ENCODE measurements at places on chromosomes 5 and 9. TPM values are rescaled to one million over a fixed set of nuclear protein-coding genes. Genes with fewer than 3 reads are reported as not detected.

C9orf85 gene
- 6.3 TPM for total RNA-seq

CDH6 gene
- 2.8 TPM for total RNA-seq

HAPLN1 gene
- total RNA-seq: 2.1 TPM

MYO10 gene
- total RNA-seq: 5.0 TPM

C9orf153 gene
- total RNA-seq: 0.38 TPM

WDR31 gene
- total RNA-seq: 12.4 TPM

ANKRD34B gene
- total RNA-seq: not detected

GDNF gene
- 0.27 TPM for total RNA-seq

ELOVL7 gene
- total RNA-seq: 0.19 TPM

PCDHB7 gene
- 0.55 TPM for total RNA-seq

SNCB gene
- 0.44 TPM for total RNA-seq

PBX3 gene
- total RNA-seq: 44.2 TPM

IL33 gene
- total RNA-seq: 27.1 TPM

IL12B gene
- total RNA-seq: not detected

NR4A3 gene
- 6.2 TPM for total RNA-seq

TOR2A gene
- total RNA-seq: 2.3 TPM

IFNB1 gene
- not detected for total RNA-seq

TEX48 gene
- total RNA-seq: not detected

TMEM174 gene
- not detected for total RNA-seq

ELAVL2 gene
- total RNA-seq: 0.08 TPM

HRCT1 gene
- total RNA-seq: 6.2 TPM

LCN1 gene
- not detected for total RNA-seq

DIAPH1 gene
- 53.1 TPM for total RNA-seq

ZNF354B gene
- total RNA-seq: 7.2 TPM

COL27A1 gene
- 6.4 TPM for total RNA-seq

PCDHB13 gene
- 2.5 TPM for total RNA-seq

CCT5 gene
- 93.2 TPM for total RNA-seq

ACTBL2 gene
- total RNA-seq: not detected

TAF1L gene
- not detected for total RNA-seq

POLE3 gene
- total RNA-seq: 22.5 TPM

GRM6 gene
- not detected for total RNA-seq

ENC1 gene
- total RNA-seq: 3.8 TPM

PCDHA1 gene
- total RNA-seq: not detected

PAEP gene
- total RNA-seq: not detected

FRMD3 gene
- 131 TPM for total RNA-seq

ZNF462 gene
- 29.2 TPM for total RNA-seq

PHF19 gene
- 13.0 TPM for total RNA-seq

CORO2A gene
- 0.14 TPM for total RNA-seq

CBY3 gene
- total RNA-seq: not detected

NEUROG1 gene
- not detected for total RNA-seq
